ENCODE measurements at places on chromosomes 13 and 19. TPM values are rescaled to one million over a fixed set of nuclear protein-coding genes. Genes with fewer than 3 reads are reported as not detected.
A peak's percentile ranks its signal among the peaks of the same experiment; 100 is the strongest.

DNA sequence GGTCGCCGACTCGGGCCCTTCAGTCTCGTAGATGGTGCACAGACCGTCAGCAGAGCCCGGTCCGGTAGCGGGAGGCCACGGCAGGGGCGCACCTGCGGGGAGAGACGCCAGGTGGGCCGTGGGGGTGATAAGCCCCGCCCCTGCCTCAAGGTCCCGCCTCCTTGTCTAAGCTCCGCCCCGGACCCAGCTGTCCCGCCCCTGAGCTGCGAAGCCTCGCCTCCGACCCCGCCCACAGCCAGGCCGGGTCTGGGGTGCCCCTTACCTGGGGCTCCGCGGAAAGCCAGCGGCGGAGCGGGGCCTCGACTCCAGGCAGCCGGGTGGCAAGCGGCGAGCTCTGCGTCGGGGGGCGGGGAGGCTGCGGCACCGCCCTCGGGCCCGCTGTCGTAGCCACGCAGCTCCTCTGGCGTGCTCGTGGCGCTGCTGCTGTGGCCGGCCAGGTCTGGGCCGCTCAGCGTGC is 4.7 kb downstream of the PRR36 start:
- DNase-seq, result peak; percentile 90

- no peak for DNase-seq
Measured at GRCh38 chr13:107192289-107192688, 624.4 kb upstream of the ARGLU1 start.

DNA sequence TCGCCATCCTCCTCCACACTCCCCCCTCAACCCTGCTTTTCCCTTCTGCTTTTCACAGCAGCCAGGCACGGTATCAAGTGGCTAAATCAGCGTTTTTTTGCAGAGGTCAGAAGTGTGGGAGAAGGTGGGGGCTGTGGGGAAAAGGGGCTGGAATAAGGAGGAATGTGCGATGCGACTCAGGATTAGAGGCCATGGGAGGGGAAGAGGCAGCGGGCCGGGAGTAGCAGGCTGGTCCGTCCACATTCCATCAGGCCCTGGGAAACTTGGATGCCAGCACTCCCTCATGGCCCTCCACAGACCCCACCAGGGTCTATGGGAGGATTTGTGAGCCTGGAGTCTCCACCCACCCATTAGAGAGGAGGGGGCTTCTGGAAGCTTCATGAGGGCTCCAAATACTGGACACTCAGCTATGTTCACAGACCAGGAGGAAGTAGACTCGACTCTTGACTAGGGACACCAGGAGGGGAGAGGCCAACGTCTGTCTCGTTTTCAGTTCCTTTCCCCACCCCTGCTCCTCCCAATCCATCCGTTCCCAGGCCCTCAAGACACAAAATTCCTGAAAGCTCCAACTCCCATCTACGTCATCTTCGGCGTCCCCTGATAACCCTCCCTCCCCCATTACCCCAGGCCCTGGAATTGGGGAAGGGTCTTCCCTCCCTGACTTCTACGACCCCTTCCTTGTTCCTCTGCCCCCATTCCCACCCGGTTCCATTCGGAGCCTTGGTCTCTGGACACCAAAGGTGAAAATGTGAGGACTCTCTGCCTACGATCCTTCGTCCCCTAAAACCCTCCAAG is 3.3 kb upstream of the KCNC3 start:
- no peak for DNase-seq

GRCh38 chr19:48353677-48354076 is 10.1 kb downstream of the TMEM143 start:
- no peak for DNase-seq

DNA sequence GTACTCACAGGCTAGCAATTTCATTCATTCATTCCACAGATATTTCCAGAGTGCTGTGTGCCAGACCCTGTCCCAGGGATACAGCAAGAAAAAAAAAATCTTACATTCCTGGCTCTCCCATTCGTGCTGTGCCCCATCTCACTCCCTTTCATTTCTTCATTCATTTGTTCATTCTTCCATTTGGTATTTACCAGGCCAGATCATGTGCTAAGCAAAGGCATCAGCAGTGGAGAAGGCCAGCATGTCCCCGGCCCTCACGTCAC is 2.3 kb downstream of the MAP3K10 start:
- DNase-seq, result no peak

DNA sequence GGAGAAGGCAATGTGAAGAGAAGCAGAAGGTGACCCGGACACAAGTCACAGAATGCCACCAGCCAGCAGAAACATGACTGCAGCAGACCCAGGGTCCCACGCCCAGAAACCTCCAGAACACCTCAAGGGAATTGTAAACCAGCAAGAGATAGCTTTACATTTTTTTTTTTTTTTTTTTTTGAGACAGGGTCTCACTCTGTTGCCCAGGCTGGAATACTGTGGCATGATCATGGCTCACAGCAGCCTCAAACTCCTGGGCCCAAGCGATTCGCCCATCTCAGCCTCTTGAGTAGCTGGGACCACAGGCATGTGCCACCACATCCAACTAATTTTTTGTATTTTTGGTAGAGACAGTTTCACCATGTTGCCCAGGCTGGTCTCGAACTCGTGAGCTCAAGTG is 10.5 kb upstream of the CEACAM20 start:
- no peak for DNase-seq

GRCh38 chr13:111879719-111880118 is 187.2 kb upstream of the SOX1 start:
- DNase-seq, result no peak

- DNase-seq, result no peak
Measured at GRCh38 chr13:48727241-48728011, 73.7 kb downstream of the CYSLTR2 start.

Gene PNMA8A
- 0.62 TPM for total RNA-seq

DNA sequence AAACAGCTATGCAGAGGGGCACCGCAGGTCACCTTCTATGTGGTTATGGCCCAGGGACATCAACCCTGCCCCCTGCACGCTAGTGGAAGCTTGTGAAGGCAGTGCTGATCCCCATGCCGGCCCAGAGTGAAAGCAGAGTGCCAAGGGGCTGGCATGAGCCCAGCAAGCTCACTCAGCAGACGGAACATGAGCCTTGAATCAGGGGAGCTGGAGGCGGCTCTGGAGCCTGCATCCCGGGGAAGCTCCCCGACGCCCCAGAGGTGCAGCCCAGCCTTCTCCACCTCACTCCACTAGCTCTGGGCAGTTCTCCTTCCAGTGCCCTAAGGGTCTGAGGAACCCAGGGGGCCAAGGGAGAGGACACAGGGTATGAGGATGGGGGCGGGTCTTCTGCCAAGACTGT is 19.0 kb upstream of the ISYNA1 start:
- no peak for DNase-seq

DNA sequence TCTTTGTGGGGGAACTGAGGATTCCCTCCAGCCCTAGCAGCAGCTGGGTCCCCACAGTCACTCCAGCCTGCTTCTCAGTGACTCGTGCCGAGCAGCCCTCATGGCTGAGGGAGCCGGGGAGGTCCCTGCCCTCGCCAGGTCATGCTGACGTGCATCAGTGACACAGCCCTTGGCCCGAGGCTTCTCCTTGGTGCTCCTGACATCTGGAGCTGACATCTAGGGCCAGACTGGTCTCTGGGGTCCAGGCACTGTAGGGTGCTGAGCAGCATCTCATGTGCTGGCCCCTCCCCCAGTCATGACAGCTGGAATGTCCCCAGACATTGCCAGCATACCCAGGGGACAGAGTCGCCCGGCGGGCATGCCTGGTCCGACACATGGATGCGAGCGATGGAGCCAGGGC is 14.4 kb downstream of the COMP start:
- no peak for DNase-seq

- no peak for DNase-seq
Measured at GRCh38 chr19:4360081-4360569, 16.8 kb downstream of the MPND start.

DNA sequence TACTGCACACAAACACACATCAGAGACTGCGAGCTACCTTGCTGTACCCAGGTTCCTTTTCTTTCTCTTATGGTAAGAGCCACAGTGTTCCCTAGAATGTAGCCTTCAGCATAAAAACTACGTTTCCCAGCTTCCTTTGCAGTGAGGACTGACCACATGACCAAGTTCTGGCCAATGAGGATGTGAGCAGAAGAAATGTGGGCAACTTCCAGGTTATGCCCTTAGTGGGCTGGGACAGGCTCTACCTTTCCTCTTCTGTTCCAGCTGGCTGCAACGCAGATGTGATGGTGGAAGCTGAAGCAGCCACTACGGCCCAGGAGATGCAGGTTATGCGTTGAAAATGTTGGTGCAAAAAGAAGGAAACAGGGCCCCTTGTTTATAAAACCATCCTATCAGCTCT is 27.5 kb downstream of the VRK3 start:
- no peak for DNase-seq

DNA sequence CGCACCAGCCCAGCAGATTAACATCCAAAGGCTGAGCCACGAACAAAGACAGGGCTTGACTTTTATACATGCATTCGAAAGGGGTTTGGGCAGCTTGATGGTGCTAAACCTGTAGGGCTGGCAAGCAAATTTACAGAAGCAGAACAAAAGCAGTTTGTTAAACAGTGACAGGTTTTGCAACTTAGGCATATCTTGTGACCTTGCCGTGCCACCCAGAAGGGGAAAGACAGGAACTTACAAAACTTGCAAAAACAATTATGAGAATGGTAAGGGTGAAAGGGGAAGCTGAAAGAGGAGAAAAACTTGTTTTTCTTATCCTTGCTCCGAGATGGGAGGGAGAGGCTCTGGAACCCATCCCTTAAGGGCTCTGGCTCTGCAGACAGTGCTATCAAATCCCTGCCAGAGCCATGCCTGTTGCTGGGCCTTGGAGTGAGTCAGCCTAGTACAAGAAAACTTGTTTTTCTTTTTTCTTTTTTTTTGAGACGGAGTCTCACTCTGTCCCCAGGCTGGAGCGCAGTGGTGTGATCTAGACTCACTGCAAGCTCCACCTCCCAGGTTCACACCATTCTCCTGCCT is 1325.2 kb upstream of the PRR20A start:
- DNase-seq, result no peak

DNA sequence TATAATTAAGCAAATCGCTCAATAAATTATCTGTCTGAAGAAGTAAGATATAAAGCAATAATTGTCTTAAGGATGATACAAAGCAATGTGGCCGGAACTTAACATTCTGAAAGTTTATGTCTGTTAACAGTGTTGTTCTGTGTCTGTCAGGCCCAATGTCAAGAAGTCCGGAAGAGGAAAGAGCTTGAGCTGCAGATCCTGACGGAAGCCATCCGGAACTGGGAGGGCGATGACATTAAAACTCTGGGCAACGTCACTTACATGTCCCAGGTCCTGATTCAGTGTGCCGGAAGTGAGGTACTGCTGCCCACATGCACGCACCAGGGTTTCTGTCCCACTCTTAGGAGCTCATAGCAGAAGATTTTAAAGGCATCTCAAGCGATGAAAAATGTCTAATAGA is 45.1 kb upstream of the TEX29 start:
- no peak for DNase-seq

Gene ZNF100
- total RNA-seq, result 18.4 TPM

DNA sequence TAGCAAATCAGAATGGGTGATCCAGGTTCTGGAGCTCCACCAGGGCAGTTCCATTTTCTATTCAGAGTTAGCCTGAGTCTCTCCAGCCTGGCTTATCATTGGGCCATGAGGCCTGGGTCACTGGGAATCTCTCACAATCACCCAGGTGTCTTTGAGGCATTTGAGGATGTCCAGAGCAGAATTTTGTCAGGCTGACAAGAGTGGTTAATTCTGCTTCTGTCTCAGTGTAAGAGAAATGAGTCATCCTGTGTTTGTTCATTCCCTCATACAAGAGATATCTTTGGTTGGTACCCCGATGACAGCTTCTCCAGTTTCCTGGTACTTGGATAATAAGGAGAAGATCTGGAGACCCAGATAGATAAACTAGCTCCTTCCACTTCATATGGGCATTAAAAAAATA is 10.4 kb downstream of the ZNF93 start:
- DNase-seq, result no peak

Data from naive thymus-derived CD4-positive, alpha-beta T cell (primary cell).